ENCODE measurements at places on chromosomes 1 and 21.

DNA sequence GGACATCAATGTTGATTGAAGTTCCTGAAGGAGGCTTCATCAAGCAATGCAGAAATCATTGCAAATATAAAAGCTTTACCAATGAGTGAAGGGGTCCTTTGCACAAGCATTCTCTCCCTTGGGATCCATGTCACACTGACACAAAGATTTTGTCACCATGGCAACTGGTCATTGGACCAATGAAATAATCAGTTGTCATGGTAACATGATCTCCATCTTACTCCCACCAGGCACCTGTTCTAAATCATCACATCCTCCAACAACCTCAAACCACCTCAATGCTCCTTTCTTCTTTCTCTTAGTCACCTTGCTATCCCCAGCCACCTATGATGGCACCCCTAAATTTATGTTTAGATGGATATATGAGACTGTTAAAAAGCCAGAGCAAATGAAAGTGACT is 13.5 kb upstream of the FOXJ3 start:
- no peak for DNase-seq

DNA sequence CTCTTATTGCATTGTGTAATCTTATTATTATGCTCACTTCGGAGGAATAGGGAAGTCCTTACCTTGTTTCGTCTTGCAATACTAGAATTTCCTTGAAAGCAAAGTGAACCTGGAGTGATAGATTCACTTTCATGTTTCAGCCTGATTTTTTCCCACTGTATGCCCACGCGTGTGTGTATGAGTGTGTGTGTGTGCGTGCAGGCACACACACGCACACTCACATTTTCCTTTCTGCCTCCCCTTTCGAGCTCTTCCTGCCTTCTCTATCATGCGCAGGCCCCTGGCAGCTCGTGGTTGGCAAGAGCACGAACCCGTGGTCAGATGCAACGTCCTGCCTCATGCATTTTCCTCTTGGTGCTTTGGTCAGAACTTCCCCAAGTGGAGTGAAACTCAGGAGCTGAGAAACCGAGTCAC is at the start of gene GCSAML:
GCSAML (plus strand) TSS at position 366 of the 414 bp plus-strand sequence. CDS start 58 bp downstream, outside the sequence.
- no peak for DNase-seq

DNA sequence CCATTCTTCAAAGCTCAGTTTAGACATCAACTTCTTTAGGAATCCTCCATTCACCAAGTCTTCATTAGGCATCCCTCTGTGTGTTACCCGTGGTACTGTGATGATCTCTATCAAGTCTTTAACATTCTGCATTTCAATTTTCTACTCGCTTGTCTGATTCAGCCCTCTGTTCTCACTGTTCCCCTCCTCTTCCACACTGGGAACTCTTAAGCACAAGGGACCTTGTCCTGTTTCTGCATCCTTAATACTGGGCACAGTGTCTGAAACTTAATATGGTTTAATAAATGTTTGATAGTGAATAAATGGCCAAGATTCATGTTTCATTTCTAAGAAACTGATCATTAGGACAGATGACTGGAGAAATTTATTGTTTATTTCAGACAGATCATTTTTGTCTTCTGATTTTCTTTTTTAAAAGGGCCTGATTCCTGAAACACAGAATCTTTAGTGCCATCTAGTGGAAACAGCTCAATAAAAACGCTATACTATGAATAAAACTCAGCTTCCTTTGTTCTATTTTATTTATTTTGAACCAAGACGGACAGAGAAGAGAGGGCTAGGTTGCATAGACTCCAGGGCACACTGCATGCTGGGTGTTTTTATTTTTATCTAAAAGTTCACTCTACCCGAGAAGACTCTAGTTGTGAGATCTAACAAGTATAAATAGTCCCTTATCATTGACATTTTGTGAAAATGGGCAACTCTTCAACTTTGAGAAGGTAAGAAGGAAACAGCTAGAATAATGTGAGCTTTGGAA is 7.0 kb upstream of the TRIM45 start:
- DNase-seq: no peak

DNA sequence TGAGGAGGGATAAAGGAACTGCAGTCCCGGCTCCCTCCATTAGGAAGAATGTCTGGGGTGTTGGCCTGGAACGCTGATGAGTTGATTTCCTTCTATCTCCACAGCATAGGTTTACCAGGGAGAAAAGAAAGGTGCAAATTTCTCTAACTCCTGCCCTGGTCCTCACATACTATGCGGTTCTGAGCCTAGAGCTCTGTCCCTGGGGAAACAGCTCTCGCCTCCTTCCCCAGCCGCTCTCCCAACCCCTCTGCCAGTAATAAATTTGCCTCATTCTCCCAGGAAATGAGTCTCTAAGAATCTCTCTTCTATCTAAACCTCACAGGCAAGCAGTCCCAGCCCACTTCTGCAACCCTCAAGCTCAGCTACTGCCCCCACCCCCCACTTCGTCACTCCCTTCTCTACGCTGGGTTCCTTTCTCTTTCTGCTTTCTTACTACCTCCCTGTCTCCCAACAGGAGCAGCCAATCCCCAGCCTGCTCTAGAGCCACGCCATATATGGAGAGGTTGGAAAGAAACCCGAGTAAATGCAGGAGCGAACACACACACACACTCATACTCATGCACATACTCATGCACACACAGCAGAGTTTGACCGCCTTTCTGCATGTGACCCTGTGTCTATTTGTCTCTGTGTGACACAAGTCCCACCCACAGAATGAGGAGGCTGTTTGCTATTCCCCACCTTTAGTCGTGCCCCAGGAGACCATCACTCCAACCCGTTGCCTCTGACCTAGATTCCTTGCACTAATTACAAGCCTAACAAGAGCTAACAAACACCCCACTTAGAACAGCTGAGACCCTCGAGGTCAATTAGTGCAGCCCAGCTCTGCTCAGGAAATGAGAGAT is 13.4 kb downstream of the PLEKHO1 start:
- DNase-seq: peak; percentile 97

- peak; percentile 35 for DNase-seq
Measured at GRCh38 chr1:228275430-228276173, 67.8 kb downstream of the OBSCN start.

- no peak for DNase-seq
Measured at GRCh38 chr21:19013916-19014315, 610.3 kb upstream of the TMPRSS15 start.

- no peak for DNase-seq
Measured at GRCh38 chr1:93613898-93614297, 67.7 kb downstream of the BCAR3 start.

GRCh38 chr21:35227786-35228185 is 178.7 kb upstream of the RUNX1 start:
- DNase-seq: no peak

DNA sequence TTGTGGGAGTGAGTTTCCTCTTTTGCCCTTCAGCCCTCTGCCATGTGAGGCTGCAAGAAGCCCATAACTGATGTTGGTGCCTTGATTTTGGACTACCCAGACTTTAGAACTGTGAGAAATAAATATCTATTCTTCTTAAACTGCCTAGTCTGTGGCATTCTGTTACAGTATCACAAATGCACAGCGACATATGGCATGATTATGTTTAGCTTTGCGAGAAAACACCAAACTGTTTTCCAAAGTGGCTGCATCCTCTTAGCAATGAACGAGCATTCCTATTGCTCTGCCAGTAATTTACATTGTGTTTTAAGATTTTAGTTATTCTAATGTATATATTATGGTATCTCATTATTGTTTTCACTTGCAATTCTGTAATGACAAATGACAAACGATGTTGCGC is 246.7 kb downstream of the HLX start:
- no peak for DNase-seq

DNA sequence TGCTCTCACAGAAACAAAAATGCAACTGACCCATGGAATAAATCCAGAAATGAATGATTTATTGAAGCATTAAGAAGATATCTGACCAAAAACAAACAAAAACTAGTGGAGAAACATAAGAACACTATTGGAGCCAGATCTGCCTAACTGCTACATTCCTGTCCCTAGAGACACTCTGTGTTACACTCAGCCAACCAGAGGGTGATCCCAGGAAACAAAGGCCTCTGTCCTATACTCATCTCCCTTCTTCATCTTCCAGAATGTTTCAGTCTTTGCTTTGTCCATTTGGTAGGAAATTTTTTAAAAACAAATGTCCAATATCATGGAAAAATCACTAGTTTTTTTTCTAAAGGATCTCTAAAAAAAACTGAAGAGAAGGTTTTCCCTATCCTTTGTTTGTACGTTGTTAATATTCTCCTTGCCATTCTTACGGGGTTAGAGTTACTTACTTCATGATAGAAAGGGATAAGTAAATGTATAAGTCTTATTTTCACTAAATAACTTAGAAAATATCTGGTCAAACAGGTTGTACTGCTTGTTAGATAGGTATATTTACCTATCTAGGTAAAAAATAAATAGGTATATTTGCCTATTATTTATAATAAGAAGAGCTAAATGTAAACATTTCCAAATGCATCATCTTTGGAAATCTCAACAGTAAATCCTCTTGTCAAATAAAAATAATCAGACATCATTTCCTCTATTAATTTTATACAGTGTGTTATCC is 59.1 kb downstream of the NME7 start:
- DNase-seq: no peak

DNA sequence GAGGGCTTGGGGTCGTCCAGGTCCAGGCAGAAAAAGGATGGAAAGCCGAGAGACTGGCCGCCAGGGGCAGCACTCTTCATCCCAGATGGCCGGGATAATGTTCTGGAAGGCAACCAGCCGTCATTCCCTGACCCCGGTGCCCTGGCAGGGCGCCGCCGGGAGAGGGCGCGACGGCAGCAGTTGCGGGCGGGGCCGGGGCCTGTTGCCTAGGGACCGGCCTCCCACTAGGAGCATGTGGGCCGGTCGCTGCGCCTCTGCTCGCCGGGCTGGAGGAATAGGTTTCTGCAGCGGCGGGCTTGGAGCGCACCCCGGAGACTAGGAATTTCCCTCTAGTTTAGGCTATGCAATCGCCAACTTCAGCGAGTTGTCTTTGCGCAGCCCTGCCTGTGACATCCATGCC is 11.0 kb downstream of the DMRTB1 start:
- DNase-seq: peak; percentile 13
